ENCODE measurements at places on chromosomes 2 and 18.

DNA sequence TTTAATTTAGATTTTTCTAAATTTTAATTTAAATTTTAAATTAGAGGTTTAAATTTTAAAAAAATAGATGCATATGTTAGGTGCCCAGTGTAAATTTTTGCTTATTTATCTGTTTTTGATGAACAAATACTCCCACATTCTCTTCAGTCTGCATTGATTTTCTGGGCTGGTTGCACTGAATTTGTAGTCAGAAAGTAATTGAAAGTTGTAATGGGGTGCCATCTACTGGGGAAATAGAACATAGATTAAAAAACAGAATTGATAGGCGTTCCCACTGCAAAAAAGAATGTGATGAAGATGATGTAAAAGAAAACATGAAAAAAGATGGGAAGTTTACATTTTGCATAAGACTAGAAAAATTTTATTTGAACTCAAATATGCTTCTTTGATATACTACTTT, 51.7 kb upstream of the CCDC85A start:
- no peak for DNase-seq

GRCh38 chr2:112821142-112821541, 15.4 kb downstream of the IL1B start:
- no peak for DNase-seq

DNA sequence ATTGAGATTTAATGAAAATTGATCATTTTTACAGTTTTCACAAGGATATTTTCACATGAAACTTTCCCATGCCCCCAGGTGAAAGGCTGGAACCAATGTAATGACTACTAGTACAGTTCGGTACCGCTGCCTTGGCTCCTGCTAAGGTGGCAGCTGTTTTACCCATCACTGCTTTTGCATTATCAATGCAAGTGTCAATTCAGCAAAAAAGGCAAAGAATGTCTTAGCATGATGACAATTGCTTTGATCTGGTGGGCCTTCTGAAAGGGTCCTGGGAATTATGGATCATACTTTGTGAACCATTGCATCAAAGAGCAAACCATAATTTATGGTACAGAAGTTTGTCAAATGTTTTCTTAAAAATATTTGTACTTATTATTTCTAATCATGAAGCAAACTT, 107.2 kb downstream of the KYNU start:
- DNase-seq = no peak

- no peak for DNase-seq
Measured at GRCh38 chr18:56569416-56569815, 69.0 kb downstream of the TXNL1 start.

DNA sequence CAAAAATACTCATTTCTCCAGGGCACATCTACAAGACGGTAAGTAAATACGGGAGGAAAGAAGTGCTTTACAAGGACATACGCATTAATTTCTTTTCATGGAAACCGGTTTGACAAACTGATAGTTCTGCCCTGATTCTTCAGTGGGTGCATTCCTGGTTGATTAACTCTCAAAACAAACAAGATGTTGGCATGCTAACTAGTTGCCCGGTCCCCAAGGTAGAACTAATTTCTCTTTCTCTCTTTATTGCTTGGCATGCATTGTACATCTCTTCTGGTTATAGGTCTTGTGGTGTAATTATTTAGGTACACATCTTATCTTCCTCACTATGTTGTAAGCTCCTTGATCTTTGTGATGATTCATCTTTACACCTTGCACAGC, 46.9 kb upstream of the SPATS2L start:
- no peak for DNase-seq

DNA sequence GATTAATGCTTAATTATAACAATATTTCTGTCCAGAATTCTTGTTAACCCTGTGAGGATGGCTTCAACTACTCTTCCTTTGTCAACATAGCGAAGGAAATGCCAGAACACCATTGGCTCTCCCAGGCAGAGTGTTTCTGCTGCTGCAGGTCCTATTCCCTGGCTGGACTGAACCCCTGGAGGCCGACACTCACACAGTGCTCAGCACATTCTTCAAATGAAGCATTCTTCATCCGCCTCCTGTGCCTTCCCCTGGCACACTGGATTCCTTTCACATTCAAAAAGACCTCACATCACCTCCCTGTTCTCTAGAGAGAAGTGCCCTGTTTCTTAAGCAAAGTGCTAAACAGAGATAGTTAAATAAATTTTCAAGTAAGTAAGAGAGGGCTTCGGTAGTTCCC, 187.3 kb upstream of the MSH6 start:
- DNase-seq = no peak

DNA sequence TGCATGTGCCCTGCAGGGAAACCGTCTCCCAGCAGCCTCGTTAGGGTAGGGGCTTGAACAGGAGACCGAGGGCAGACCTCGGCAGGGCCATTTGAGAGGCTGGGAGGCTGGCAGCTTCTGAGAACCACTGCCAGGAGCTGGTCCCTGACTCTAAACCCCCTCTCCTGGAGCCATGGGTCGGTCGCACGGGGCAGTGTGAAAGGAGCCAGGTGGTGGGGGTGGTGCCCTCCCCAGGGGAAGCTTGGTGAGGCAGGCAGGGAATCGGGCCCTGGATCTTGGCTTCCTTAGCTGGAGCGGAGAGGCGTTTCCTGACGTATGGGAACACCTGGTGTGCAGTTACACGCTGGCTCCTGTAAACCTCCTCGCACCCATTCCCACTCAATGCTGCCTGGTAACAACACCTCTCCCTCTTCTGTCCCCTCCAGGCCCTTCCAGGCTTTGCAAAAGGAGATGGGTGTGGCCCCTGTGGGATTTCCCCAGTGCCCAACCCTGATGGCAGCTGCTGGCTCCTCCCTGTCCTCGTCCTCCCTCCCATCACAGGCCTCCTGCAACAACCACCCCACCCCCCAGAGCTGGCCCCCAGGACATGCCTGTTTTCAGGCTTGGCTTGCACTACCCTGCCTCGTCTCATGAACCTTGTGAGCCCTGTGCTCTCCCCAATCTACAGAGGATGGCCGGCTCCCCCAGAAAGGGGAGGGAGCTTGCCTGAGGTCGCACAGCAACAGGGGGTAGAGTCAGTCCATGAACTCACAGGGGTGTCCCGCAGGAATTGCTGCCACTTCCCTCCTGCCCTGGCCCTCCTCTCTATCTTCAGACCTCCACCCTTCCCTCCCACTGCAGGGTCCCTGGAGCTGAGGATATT, 24.4 kb downstream of the ADRA2B start:
- no peak for DNase-seq

GRCh38 chr2:70984228-70984575, 5.8 kb downstream of the ANKRD53 start:
- DNase-seq = no peak

- DNase-seq = no peak
Measured at GRCh38 chr2:234382131-234382530, 114.8 kb downstream of the ARL4C start.

- DNase-seq = no peak
Measured at GRCh38 chr18:1779587-1779986, 791.7 kb downstream of the METTL4 start.

GRCh38 chr2:101983928-101984327, 7.8 kb upstream of the IL1R2 start:
- no peak for DNase-seq

DNA sequence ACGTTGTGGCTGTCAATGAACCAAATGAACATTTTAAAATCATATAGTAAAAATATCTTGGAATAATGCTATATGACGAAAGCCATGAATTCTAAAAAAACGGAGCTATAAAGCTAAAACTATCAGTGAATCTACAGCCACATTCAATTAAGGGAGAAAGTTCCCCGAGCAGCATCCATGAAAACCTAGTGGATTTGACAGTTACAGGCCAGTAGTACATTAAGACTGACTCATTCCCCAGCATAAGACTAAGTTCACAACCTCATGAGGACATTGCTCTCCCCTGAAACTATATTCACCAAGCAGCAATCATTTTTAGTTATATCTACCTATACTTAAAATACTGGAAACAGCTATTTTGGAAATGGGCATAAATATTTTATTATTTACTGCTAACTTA, 36.6 kb downstream of the KIDINS220 start:
- DNase-seq = no peak

GRCh38 chr2:237128845-237129592, 43.3 kb downstream of the COPS8 start:
- no peak for DNase-seq

DNA sequence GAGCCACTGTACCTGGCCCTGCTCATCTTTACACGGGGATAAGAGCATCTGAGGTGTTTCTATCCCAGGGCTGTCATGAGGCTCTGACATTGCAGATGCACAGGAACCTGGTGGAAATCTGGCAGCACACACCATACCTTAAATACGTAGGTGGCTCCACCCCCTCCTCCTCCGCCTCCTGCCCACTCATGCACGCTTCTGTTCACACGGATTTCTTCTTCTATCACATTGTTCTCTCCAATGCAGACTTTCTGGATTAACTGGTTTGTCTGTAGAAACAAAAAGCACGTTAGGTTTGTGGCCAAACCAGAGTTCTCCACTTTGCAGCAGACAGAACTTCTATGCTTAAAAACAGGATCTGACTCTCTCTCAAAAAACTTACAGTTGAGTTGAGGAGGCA, 118.2 kb downstream of the CLIP4 start:
- no peak for DNase-seq

- DNase-seq = no peak
Measured at GRCh38 chr2:180730976-180731375, 249.4 kb upstream of the UBE2E3 start.

GRCh38 chr2:199057936-199058335, 399.8 kb downstream of the SATB2 start:
- no peak for DNase-seq

- DNase-seq = no peak
Measured at GRCh38 chr18:26989842-26990241, 124.3 kb upstream of the AQP4 start.

- DNase-seq = no peak
Measured at GRCh38 chr2:157746234-157746950, 117.7 kb upstream of the ACVR1C start.

DNA sequence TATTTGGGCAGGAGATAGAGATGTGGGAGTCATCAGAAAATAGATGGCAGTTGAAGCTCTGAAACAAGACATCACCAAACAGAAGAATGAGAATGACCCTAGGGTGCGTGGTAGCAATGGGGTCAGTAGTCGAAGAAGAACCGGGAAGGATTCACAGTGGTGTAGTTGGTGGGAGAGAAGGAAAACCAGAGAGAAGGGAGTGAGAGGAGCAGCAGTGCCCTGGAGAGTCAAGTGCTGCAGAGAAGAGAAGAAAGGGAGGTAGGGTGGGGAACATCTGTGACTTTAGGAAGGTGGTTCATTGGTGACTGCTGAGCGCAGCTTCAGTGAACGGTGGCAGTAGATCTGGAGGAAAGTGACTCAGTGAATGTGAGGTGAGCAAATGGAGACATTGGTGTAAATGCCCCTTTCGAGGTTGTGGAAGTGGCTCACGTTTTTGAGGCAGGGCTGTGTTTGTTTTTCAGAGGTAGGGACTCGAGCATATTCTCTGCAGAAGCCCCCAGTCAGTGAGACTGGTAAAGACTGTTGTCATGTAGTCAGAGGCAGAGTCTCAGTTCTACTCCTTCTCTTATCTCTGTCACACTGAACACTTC, 36.4 kb downstream of the CDC42EP3 start:
- no peak for DNase-seq

DNA sequence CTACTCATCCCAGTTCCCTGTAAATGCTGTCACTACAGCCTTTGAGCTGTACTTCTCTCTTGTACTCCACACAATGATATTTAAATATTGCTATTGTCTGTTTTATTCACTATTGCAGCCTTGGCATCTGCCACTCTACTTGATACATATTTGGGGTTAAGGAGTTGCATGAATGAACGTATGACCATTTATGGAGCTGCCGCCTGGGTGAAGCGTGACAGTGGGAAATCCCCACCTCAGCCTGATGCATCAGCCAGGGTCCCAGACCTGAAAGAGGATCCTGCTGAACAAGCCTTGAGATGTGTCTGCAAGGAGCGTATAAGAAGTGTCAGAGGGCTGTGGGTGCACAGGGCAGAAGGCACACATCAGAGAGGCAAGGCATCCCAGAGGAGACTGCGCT, 39.1 kb downstream of the MRPL35 start:
- peak; percentile 9 for DNase-seq

DNA sequence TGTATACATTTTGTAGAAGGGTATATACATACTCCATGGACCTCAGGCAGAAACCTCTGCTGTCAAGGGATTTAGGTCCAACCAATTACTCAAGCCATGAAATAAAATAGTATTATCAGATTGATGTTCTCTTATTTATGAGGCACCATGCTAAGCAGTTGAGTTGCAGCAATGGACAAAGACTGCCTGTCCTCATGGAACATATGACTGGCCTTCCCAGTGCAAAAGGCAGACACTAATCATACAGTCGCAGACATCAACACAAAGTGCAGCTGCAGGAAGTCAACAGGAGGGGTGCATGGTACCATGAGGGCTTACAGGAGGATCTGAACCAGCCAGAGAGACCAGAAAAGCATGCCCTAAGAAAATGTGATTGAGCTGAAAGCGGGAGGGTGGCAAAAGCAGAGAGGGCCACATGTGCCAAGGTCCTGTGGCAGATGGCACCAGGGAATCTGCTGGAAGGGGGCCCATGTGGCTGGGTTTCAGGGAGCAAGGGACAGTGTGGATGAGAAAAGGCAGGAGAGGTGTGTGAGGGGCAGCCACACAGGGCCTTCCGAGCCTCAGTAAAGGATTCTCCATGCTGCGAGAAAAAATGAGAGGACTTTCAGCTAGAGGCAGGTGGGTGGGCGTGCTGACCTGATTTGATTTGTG, 61.4 kb upstream of the RNF152 start:
- DNase-seq = no peak

DNA sequence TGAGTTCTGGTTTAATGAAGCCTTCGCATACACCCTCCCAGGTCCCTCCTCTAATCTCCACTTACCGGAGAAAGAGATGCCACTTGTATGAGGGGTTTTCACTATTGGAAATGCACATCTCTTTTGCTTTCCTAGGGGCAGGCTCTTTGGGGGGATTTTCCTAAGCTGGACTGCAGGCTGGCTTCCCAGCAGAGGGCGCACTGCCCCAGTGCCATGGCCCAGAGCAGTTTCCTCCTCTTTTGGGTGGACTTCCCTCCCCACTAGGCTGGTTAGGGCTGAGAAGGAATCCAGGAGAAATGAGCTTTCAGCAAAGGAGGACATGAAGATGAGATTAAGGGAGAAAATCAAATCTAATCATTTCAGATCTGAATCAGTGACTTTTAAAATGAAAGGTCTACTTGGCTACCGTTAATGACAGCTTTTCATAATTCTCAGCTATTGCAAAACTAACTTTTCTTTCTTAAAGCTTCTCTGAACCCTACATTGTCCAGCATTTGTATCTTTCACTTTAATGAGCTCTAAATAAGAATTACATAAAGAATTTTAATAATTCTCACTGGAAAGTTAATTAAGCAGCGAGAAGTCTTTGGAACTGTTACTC, 784.1 kb upstream of the FANCL start:
- no peak for DNase-seq

- DNase-seq = no peak
Measured at GRCh38 chr2:113977660-113978523, 88.0 kb downstream of the ACTR3 start.

- DNase-seq = no peak
Measured at GRCh38 chr2:238865744-238866355, 18.0 kb downstream of the TWIST2 start.

- no peak for DNase-seq
Measured at GRCh38 chr18:74547860-74548259, 13.6 kb downstream of the CNDP1 start.

All from stimulated activated CD8-positive, alpha-beta memory T cell treated with anti-CD3 and anti-CD28 coated beads, Interleukin-2, amount 100 ng/mL, for 1 hour (primary cell).